ENCODE measurements at places on chromosomes 7 and 10.

DNA sequence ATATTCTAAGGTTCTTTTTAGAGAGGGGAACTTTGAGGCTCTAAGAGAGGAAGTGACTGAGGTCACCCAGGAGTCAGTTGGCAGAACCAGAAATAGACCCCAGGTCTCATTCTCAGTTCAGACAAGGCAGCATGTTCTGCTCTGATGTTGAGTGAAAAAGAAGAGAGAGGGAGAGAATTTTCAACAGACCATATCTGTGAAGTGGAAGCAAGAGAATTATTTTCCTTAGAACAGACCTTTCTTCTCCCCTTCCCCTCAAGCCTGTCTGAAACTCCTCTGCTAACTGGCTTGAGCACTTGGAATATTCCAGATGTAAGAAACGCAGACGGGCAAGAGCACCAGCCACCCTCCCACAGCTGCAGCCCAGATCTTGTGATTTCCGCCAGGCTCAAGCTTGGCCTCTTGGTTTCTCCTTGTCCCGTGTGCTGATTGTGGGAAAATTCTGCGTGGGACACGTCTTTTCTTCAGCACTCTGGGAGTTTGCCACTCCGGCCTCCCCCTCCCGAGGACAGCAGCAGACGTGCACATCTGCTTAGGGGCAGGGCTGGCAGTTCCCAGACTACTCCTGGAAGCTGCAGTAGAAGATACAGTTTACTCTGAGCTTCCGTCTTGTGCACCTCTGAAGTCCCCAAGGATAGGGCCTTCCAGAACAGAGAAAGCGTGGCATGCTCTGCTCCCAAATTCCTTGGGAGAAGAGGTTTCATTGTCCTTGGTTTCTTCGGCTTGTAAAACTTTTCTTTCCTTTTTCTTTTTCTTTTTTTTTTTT lies 22.7 kb upstream of the IKZF1 start:
- no peak for DNase-seq

DNA sequence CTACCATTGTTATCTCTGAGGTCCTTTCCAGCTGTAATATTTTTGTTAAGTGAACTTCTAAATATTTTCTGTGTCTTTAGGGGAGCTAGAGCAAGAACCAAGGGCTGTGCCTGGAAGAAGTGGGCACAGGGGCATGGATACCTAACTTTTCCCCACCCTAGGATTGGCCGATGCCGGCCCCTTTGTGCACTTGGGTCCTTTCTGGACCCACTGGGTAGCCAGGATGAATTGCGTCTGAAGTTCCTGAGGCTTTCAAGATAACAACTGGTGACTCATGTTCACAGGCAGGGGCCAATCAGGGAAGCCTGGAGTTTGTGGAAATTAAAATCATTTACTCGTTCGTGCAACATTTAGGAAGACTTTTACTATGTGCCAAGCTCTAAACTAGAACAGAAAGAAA lies 758 bp downstream of the DPCD start:
- no peak for DNase-seq

DNA sequence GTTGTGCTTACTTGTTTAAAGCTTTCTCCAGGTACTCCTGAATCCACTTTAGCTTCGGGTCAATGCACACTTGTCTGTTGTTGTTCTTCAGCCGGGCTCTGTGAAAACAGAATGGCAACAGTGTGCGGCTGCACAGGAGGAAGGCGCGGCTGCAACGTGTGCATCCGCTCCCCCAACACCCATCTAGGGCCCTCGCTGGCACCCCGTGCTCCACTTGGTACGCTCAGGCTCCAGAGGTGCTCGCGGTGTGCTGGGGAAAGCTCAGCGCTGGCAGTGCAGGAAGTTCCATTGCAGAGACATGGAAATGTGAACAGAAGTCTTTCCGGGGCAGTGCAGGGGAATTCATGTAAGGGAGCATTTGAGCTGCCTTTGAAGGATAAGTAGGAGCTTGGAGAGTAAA lies 6.3 kb downstream of the CXCL12 start:
- no peak for DNase-seq

- no peak for DNase-seq
These were observed 45.2 kb upstream of the DMTF1 start for GRCh38 chr7:87106974-87107612.

- no peak for DNase-seq
These were observed 113.2 kb downstream of the CALCR start for GRCh38 chr7:93461350-93461749.

DNA sequence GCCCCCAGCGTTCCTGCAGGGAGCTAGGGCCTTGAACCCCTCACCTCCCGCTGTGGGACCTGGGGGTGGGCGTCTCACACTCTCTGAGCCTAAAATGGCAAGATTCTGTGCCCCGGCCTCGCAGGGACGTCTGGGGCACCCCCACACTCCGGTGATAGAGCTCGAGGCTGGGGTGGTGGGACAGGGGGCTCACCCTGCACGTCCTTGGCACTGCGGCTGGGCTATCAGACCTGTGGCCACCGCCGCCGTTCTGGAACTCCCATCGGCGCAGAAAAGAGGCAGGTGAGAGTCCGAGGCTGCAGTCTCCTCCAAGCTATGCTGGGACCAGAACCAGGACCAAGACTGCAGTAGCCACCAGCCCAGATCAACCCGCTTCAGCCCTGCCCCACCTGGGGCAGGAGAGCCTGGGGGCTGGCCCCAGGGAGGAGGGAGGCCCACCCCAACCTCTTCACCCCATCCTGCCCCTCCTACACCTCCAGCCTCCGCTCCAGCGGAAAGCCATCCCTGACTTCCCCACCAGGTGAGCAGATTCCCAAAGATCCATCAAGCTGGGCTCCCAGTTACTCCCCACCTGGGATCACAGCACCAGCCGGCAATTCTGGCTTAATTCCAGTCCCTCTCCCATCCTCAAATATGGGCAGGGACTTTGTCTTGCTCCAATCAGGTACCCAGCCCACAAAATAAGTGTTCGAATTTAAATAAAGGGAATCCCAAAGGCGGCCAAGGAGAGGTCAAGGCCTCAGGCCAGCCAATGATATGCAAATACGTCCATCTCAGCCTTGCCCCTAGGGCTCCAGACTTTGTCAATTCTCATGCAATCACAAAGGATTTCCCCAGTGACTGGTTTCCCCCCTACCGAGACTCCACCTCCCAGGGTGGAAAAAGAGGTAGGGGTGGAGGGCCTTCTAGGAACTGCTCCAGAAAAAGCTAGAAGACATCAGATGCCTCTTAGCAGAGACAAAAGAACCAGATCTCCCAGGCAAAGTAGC lies 16.4 kb downstream of the TNRC18 start:
- DNase-seq = no peak

- no peak for DNase-seq
These were observed 691.5 kb upstream of the LRRN3 start for GRCh38 chr7:110399421-110399820.

DNA sequence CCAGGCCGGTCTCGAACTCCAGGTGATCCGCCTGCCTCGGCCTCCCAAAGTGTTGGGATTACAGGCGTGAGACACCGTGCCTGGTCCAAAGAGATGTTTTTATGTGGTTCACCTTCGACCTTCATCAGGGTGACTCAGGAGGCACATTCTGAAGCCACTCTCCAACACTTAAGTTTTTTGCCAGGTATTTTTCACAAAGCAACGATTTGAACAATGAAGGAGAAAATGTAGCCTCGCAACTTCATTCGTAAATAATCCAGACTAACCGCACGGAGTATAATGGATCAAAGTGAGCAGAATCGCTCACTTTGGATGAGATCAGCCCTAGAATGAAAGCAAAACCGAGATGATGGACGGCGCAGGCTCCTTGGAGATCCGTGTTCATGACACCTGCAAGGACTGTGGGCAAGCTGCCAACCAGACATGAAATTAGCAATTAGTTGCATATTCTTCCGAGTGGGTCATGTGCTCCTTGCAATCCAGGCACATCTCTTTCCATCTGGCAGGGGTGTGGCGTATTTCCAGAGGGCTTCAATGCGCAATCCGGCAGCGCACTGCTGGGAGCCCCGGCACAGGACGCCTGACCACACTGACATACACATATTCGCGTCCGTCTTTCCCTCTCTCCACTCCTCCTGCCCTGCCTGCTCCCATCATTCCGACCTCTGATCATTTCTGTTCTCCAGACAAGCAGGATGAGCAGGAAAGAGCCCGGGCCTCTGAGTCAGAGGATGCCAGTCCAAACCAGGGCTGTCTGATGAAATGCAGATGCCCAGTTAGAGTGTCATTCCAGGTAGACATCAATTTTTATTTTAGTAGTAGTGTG lies 148.4 kb downstream of the KLF6 start:
- no peak for DNase-seq

- DNase-seq = no peak
These were observed 83.7 kb downstream of the RBM33 start for GRCh38 chr7:155728116-155728515.

- DNase-seq = no peak
These were observed 454.7 kb downstream of the TYW1 start for GRCh38 chr7:67451306-67451705.

- DNase-seq = peak; percentile 22
These were observed 1053.2 kb downstream of the REEP3 start for GRCh38 chr10:64574371-64574770.

DNA sequence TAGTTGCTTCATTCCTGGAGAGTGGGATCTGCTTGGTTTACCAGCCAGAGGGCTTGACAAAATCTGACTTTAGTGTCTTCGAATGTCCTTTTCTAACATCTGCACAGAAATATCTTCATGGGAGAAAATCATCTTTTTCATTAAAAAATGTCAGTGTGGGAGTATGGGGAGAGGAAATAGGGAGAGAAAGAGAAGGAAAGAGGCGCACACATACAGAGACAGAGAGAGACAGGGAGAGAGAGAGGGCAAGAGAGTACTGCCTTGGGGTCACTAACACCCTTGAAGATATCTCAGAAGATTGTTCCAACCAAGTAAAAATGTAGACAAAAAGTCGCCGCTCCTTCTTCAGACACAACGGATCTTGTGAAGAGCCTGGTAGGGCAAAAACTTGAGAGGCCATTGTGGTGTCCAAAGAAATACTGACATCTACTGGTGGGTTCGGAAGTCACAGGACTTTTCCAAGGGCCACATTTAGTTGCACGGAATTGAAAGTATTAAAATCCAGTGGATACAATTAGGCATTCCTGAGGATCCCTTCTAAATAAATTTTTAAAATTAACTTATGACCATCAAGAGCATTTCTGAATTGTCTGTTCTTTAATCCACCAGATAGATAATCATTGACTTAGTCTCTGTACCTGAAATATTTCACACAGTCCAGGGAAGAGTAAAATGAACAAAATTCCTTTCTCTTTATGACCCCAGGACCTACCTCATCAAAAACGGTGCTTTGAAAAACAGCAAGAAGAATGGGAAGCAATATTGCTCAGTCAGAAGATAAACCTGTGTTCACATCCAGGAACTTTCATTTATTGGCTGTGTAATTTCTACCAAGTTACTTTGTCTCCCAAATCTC lies 29.7 kb downstream of the VIM start:
- DNase-seq = no peak
